ENCODE measurements at places on chromosomes 7 and 10. TPM values are rescaled to one million over a fixed set of nuclear protein-coding genes. Genes with fewer than 3 reads are reported as not detected.

The IRF5 gene
- total RNA-seq: 16.9 TPM

The UCMA gene
- not detected for total RNA-seq

DNA sequence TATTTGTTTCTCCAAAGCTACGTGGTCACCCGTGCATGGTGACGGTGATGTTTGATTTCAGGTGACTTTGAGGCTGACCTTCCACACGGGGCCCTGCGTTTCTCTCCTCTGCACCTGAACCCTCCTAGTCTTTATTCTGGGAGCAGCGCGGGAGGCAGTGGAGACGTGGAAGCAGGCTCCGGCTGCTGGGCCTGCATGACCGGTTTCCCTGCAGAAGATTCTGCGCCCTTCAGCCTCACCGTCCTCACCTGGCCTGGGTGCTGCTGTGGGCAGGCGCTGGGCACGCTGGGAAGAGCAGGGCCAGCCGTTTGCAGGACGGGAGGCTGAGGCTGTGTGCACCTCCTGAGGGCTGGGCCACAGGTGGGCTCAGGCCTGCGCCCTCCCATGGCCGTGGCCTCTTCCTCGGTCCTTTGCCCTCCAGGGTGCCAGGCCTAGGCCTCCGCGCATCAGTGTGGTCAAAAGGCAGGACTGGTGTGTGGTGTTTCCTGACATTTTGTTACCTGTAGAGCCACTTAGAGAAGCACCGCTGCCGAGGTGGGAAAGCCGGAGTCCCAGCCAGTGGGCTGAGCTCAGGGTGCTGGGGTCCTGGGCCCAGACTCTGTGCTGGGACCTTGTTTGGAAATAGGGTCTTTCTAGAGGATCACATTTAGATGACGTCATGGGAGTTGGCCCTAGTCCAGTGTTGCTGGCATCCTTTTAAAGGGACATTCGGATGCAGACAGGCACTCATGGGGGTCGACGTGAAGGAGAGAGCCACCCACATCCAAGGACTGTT is 478.3 kb downstream of the DNAJB6 start:
- no peaks in the 10 kb centered on the region for H3K36me3 ChIP-seq
- no peak overlapping the region for H3K27ac ChIP-seq
- no peak overlapping the region for H3K4me3 ChIP-seq
- no peaks in the 10 kb centered on the region for H3K27me3 ChIP-seq

DNA sequence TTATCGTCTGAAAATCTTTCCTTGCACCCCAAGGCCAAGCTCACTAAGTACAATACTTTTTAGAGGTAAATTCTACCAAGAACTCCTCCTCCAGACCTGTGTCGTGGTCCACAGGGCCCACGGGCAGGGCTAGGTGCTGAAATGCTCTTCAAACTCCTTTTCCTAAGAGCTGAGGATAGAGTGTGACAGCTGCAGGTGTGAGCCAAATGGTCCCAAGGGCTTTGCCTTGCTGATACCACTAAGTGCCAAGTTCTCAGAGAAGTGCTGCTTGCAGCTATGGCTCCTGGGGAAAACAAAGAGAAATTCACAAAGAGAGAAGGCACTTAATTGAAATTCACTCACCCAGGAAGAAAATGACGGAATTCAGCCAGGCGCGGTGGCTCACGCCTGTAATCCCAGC is 868.9 kb upstream of the AUTS2 start:
- DNase-seq: no peak
- H3K36me3 ChIP-seq: no peaks in the 10 kb centered on the region
- H3K27ac ChIP-seq: no peak overlapping the region
- no peaks in the 10 kb centered on the region for H3K4me1 ChIP-seq
- no peak overlapping the region for H3K4me3 ChIP-seq

GRCh38 chr10:68135362-68135761 is 26.1 kb downstream of the MYPN start:
- H3K4me1 ChIP-seq: no peaks in the 10 kb centered on the region
- no peak overlapping the region for H3K4me3 ChIP-seq
- no peak for DNase-seq
- H3K27me3 ChIP-seq: no peaks in the 10 kb centered on the region
- no peaks in the 10 kb centered on the region for H3K36me3 ChIP-seq

The HOXA11 gene
- total RNA-seq: not detected

The IQUB gene
- not detected for total RNA-seq

The KBTBD2 gene
- total RNA-seq: 22.2 TPM

DNA sequence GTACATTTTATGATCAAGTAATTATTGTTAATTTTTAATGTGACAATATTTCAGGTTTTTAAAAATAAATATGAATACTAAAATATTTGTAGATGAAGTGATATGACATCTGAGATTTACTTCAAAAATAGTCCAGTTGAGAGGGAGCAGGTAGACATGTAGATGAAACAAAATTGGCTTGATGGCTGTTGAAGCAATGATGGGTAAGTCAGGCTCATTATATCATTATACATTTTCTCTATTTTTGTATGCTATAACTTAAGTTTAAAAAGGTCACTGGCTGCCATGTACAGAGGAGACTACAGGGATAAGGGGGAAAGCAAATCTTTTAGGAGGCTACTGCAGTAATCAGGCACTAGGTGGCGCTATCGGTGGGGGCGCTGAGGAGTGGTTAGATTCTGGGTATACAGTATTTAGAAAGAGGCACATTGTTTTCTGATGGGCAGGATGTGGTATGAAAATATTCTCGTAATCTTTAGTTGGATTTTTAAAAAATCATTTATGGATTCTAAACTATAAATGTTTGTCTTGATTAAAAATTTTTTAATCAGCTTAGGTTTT is 189.8 kb upstream of the IMMP2L start:
- H3K36me3 ChIP-seq: no peaks in the 10 kb centered on the region
- no peak overlapping the region for H3K4me3 ChIP-seq
- peak; percentile 63 for DNase-seq
- H3K27me3 ChIP-seq: no peaks in the 10 kb centered on the region
- no peak overlapping the region for H3K27ac ChIP-seq

DNA sequence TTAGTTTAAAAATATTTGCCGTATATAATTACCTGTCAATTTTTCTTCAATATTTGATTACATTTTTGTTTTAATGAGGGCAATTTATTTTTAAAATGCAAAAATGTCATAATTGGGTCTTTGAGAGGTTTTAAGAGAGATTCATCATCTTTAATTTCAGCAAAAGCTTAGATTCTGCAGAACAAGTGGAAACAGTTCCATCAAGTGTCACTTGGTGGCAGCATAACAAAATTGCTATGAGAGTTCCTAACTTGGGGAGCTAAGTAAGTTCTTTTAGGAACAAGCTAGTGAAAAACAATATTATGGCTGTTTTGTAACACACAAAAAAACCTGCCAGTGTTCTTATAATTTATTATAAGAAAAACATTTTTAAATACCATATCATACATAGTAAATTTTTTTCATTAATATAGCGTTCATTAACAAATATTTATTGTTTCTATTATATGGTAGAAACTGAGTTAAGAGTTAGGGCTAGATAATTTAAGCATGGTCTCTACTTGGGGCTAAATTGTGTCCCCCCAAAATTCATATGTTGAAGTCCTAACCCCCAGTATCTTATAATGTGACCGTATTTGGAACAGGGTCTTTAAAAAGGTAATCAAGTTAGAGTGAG is 155.2 kb downstream of the MAGI2 start:
- no peak overlapping the region for H3K4me3 ChIP-seq
- no peaks in the 10 kb centered on the region for H3K4me1 ChIP-seq
- no peaks in the 10 kb centered on the region for H3K27me3 ChIP-seq
- no peaks in the 10 kb centered on the region for H3K36me3 ChIP-seq
- no peak for DNase-seq

GRCh38 chr7:52061666-52062065 is 745.1 kb upstream of the COBL start:
- H3K36me3 ChIP-seq: no peaks in the 10 kb centered on the region
- no peak overlapping the region for H3K4me3 ChIP-seq
- DNase-seq: no peak

DNA sequence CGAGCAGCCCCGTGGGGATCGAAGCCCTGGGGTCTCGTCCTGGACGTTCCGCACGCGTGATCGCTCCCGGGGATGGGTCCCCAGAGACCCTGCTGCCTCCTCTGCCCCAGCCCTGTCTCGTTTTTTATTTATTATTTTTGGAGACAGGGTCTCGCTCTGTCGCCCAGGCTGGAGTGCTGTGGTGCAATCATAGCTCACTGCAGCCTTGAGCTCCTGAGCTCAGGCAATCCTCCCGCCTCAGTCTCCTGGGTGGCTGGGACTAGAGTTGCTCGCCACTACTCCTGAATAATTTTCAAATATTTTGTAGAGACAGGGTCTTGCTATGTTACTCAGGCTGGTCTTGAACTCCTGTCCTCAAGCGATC is 319 bp upstream of the STX1A start:
- peak overlapping the region; percentile 64 for H3K4me3 ChIP-seq
- H3K27me3 ChIP-seq: no peaks in the 10 kb centered on the region
- H3K4me1 ChIP-seq: peaks cover 21% of the 10 kb centered on the region
- no peaks in the 10 kb centered on the region for H3K36me3 ChIP-seq

DNA sequence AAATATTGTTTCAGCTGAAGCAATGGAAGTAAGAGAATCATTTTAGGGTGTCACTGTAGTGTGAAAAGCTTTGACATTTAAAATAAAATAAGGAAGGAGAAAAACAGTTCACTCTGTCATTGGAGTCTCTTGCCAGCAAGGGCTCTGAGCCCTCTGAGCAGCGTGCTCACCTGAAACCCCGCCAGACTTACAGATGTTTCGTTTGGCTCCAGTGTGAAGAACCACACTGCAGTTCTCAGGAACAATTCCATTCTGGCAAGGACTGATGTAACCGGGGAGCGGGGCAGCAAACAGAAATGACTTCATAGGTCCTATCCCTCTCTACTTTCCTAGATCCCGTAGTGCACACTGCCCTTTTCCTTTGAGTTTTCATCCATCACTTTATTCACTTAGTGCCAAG is 164.3 kb downstream of the CELF2 start:
- H3K4me1 ChIP-seq: peaks cover 21% of the 10 kb centered on the region
- no peaks in the 10 kb centered on the region for H3K36me3 ChIP-seq
- H3K27me3 ChIP-seq: no peaks in the 10 kb centered on the region
- DNase-seq: no peak
- no peak overlapping the region for H3K27ac ChIP-seq

GRCh38 chr7:47702080-47702479 is 120.2 kb upstream of the TNS3 start:
- H3K4me1 ChIP-seq: no peaks in the 10 kb centered on the region
- H3K36me3 ChIP-seq: no peaks in the 10 kb centered on the region
- no peak for DNase-seq
- no peak overlapping the region for H3K4me3 ChIP-seq
- H3K27ac ChIP-seq: no peak overlapping the region

The NRP1 gene
- total RNA-seq: 22.4 TPM

- DNase-seq: no peak
- no peak overlapping the region for H3K27ac ChIP-seq
- no peaks in the 10 kb centered on the region for H3K36me3 ChIP-seq
- no peaks in the 10 kb centered on the region for H3K4me1 ChIP-seq
Observed at GRCh38 chr7:40041456-40041855, 91.4 kb downstream of the CDK13 start.

The TRIM73 gene
- 12.1 TPM for total RNA-seq

DNA sequence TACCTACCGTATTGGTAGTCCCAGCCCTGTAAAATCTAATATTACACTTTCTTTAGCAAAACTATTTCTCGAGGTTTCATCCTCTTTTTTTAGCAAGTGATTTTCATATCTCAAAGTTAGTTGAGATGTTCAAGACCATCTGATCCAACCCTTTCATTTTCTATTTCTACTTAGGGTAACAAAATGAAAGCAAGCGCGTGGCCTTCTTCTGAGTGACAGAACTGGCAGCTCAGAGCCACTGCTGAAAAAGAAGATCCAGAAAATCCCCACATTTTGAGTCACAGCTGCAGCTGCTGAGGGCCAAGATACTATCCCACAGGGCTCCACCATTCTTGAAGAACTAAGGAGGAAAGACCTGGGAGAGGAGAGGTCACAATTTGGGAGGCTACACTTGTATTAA is 24.8 kb upstream of the ZNF800 start:
- DNase-seq: no peak
- no peaks in the 10 kb centered on the region for H3K4me1 ChIP-seq
- no peaks in the 10 kb centered on the region for H3K36me3 ChIP-seq

The INA gene
- total RNA-seq: not detected

The RNF133 gene
- 2.8 TPM for total RNA-seq

The CCDC201 gene
- total RNA-seq: not detected
